ENCODE measurements at places on chromosomes 3 and 15. TPM values are rescaled to one million over a fixed set of nuclear protein-coding genes. Genes with fewer than 3 reads are reported as not detected.

DNA sequence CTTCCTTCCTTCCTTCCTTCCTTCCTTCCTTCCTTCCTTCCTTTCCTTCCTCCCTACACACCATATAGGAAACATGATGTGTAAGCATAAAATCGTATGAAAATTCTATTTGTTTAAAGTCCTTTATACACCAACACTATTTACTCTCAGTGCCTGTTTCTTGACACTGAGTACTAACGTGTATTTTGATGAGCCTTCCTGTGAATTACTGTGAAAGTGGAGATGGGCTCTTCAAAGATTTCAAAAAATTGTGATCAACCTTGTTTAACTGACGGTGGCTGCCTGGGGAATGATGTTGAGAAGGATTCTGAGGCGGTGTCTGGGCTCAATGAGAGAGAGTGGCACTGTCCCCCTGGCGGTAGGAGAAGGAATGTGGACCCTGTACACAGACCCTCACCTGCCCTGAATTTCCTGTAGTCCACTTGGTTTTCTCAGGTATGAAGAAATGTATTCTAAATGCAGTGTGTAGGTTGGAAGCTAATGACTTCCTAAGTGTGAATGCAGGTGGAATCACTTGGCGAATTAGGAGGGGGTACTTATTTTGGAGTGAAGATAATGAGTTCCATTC, 237.9 kb downstream of the GAP43 start:
- no peak for DNase-seq

The RASGRF1 gene
- total RNA-seq, result 2.5 TPM

- no peak for DNase-seq
Observed at GRCh38 chr3:131526801-131527347, 24.1 kb upstream of the MRPL3 start.

DNA sequence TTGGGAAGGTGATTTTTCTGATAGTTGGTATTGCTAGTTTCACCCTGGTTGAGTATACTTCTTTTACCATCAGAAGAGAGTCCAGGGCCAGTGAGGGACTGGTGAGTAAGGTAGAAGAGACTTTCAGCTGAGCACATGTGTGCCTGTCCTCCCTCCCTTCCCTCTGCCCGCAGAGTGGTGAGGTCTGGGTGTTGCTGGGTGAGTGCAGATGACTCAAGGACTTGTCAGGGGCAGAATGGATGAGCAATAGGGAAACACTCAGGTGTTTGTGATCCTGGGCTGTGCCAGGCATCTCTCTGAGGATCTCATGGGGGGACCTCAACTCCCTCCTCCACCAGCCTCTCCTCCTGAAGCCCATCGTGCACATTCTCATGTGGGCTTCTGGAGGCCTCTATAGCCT, 76.0 kb upstream of the GSK3B start:
- DNase-seq, result no peak

- peak; percentile 46 for DNase-seq
Observed at GRCh38 chr3:154758109-154758868, 321.8 kb upstream of the MME start.

The MKRN2OS gene
- 0.60 TPM for total RNA-seq

DNA sequence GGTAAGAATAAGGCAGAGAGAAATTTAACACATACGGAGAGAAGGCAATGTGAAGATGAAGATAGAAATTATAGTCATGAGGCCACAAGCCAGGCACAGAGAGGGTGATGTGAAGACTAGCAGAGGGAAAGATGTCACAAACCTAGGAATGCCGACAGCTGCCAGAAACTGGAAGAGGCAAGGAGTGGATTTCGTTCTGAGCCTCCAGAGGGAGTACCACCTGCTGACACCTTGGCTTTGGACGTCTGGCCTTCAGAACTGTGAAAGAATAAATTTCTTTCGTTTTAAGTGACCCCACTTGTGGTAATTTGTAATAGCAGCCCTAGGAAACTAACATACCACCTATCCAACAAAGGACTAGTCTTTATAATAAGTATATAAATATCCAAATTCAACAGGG, 5.0 kb upstream of the SGO1 start:
- no peak for DNase-seq

GRCh38 chr3:102410616-102411015, 24.2 kb upstream of the ZPLD1 start:
- no peak for DNase-seq
